Tibial nerve (tissue), 4 donors: ENCODE measurements at places on chromosomes 3 and 15.

DNA sequence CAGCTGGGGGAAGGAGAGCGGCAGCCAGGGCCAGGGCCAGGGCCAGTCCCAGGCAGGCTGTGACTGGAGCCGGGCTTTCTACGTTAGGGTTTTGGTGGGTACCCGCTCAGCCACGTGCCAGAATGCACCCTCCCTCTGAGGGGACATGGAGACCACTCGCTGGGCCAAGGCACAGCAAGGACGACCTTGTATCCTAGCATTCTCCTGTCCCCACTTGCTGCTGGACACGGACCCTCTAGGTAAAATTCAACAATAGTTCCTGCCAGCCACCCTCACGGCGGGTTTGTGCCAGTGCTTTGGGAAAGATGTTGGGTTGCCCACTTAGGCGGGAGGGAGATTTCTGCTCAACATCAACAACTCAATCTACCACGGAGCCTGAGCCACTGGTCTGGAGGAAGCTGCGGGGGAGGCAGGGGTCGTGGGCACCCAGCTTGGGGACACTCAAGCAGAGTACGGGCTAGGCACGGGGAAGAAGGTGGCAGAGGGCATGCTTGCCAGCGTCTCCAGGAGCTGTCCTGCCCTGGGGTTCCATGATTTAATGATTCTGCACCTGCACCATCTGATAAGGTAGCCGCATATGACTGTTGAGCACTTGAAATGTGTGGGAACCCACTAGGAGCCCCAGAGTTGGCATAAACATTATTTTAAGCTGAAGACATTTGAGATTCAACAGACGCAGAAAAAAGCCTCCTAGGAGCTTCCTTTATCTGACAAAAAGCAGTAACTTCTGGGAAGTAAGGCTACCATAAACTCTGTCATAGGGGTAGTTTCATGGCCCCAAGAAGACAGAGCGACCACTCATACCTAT lies 22.5 kb upstream of the C15orf39 start:
- no peak for DNase-seq

GRCh38 chr3:173401369-173401768 lies 3.8 kb downstream of the NLGN1 start:
- DNase-seq, result no peak

- DNase-seq, result no peak
Observed at GRCh38 chr15:54812383-54812782, 384.4 kb downstream of the RSL24D1 start.

GRCh38 chr15:59236394-59236793 lies 29.8 kb downstream of the LDHAL6B start:
- DNase-seq, result no peak

DNA sequence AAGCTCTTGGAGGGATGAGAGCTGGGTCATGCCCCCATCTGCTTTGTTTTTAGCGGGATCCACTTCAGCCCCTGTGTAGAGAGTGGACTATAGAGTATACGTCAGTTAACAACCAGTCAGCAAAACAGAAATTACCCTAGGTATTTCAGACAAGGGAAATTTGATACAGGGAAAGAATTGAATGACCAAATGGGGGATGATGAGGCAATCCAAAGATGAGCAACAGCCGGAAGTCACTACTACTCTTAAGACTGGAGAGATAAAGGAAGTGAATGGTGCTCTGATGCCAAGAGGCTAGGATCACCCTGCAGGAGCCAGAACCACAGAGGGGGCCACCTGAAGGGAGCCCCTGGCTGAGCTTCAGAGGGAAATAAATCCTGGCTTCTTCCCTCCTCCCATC lies 1.7 kb upstream of the GPR62 start:
- no peak for DNase-seq

- no peak for DNase-seq
Observed at GRCh38 chr15:59196416-59196815, 10.2 kb upstream of the LDHAL6B start.

- DNase-seq, result no peak
Observed at GRCh38 chr3:178437236-178437635, 99.0 kb upstream of the KCNMB2 start.

- no peak for DNase-seq
Observed at GRCh38 chr15:29090617-29091466, 178.8 kb downstream of the NSMCE3 start.

DNA sequence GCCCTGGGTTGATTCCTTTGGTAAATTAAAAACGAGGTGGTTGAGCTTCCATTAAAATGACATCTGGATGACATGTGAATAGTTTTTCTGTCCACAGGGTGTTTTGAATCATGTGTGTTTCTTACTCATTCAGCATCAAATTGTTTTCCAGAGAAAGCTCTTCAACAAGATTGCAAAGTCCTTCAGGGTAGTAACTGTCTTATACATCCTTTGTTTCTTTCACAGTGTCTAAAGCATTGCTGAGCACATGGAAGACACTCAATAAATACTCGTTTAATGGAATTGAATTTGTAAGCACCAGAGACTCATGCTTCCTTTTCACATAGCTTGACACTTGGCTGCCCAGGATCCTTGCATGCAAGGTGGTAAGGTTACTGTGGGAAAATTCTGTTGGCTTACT lies 223.1 kb upstream of the CNTN6 start:
- DNase-seq, result no peak

DNA sequence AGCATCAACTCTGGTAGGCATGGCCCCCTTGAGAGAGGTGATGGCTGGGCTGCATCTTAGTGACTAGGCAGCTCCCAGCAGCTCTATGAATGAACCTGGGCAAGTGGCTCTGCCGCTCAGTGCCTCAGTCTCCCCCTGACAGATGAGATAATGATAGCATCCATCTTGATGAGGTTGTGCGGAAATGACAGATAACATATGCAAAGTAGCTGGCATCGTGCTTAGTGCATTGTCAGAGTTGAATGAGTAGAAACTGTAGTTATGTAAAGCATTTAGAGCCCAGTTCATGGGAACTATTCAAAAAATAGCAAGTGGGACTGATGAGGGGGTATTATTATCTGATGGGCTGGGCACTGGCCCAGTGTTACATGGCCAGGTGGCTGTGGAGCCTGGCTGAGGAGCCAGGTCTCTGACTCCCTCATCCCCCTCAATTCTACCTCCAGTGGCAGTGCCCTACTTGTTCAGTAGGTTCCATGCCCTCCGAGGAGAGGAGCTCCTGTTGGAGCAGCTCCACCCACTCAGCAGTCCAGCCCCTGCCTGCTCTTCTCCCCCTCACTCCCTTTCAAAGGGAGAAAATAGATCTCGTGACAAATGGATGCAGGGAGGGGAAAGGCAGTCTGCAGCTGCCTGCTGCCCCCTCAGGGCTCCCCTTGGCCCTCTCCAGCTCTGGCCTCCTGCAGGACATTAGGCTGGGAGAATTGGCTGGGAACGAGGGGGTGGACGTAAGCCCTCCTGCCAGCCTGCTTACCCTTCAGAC lies 6.6 kb downstream of the PRKCD start:
- no peak for DNase-seq

DNA sequence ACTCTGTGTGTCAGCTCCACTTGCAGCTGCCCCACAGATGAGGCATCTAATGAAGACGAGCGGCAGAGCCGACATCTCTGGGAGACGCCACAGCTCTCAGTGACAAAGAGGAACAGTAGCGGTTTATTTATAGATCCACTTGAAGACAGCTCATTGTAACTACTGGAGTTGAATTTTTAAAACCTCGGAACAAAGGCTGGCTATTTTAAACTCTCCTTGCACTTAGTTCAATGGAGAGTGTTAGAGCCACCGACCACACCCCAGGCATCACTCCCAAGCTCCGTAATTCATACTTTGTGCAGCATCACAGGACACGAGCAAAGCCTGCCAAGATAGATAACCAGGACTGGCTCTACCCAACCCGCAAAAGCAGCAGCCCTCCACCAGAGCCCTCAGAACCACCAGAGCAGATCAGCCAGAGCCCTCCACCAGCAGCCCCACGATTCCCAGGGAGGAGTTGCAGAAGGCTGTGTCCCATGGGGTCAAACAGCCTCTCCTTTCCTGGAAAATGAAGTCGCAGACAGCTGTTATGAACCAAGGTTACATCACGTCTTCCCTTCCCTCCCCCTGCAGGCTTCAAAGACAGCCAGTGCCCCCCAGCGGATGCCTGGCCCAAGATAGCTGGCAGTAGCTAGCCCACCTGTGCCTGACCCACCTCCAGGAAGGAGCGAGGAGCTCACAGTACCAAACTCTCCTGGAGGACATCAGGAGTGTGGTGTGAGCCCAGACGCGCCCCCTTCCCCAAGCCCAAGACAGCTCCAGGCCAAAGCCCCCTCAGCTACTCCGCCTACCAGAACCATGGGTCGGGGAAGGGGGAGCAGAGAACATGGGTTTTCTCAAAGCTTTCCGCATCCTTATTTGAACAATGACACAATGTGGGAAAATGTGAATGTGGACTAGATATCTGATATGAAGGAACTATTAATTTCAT lies 45.7 kb downstream of the POC1A start:
- DNase-seq, result no peak

GRCh38 chr15:78205337-78205736 lies 29.0 kb downstream of the ACSBG1 start:
- no peak for DNase-seq

- DNase-seq, result no peak
Observed at GRCh38 chr3:159913712-159914414, 74.8 kb upstream of the IL12A start.

- no peak for DNase-seq
Observed at GRCh38 chr15:65411465-65412071, 11.2 kb downstream of the IGDCC4 start.

DNA sequence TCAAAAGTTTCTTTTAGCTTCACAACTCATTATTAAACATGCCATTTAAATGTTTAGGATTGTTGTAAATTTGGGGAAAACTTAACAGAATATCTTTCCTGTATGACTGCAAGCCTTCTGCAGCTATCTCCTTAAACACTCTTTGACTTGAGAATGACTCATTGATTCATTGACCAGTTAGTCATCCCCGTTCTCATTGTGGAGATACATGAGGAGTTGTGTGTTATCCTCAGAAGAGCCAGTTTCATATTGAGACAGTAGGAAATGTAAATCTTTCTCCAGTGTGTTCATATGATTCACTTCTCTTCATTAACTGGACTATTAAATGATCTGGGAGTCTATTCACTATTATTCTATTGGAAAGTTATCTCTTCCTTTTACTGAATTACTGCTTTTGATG lies 83.0 kb downstream of the CRYGS start:
- DNase-seq, result no peak

GRCh38 chr15:44308415-44308814 lies 19.9 kb downstream of the GOLM2 start:
- no peak for DNase-seq

DNA sequence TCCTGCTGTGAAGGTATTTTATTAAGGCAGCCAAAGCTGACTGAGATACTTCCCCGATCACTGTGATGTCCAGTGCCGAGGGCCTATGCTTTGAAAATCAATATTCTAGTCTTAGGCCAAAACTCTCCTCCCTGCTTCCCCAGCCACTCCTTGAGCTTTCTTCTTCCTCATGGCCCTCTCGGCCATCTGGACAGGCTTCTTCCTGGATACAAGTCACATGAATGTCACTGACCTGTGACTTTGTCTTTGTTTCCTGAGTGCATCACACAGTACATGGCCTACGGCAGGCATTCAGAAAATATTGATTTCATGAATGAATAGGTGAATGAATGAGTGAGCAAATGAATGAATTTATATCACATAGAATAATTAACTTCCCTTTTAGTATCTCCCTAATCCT lies 24.6 kb upstream of the HES1 start:
- DNase-seq, result no peak

DNA sequence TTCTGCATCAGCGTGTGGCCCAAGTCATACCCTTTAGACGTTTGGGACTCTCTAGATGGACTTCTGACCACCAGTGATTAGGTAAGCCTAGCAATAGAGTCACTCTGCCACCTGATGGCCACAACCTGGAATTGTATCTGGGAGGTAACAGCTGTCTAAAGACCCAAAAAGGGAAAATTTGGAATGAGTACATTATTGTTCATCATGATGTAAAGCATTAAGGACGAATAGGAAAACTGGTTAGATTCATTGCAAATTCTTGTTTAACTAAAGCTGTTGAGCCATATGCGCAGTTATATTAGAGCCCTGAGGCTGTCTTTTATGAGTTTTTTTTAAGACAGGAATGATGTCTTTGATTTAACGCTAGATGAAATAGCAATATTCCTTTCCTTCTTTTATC lies 63.6 kb downstream of the FAM81A start:
- DNase-seq, result no peak

GRCh38 chr3:104908761-104909160 lies 457.9 kb upstream of the ALCAM start:
- no peak for DNase-seq

DNA sequence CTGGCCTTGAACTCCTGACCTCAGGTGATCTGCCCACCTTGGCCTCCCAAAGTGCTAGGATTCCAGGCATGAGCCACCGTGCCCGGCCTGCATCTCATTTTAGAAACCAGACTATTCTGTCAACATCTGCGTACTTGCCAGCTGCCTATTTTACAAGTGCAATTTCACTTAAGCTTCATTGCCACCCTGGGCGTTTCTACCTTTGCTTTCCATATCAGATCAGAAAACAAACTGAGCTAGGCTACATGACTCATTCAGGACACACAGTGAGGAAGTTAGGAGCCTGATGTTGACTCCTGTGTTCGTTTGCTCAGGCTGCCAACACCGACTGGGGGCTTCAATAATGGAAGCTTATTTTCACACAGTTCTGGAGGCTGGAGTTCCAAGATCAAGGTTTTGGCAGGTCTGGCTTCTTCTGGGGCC lies 42.3 kb upstream of the KLHL25 start:
- no peak for DNase-seq

- DNase-seq, result no peak
Observed at GRCh38 chr3:190197346-190197763, 76.7 kb upstream of the P3H2 start.

- no peak for DNase-seq
Observed at GRCh38 chr3:124560666-124561215, 169.5 kb upstream of the UMPS start.

DNA sequence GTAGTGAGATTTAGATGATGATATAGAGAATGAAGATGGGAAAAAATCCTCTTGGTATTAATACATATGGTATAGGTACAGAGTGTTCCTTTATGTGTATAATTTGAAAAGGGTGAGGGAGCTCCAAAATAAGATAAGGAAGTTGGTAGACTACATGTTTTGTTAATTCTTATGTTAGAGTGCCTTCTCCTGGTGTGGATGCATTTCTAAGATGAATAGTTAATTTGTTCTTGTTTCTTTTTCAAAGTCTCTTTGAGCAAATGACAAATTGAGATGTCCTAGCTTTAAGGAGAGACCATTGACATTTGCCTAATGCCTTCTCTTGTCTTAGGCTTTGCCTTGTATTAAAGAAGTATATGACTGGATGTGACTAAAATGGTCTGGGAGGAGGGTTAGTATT lies 34.1 kb downstream of the AKAP13 start:
- no peak for DNase-seq

GRCh38 chr3:158769549-158769948 lies 32.3 kb upstream of the MFSD1 start:
- DNase-seq, result no peak

GRCh38 chr15:54273928-54274327 lies 295.7 kb downstream of the UNC13C start:
- no peak for DNase-seq

- no peak for DNase-seq
Observed at GRCh38 chr3:133371181-133371580, 28.7 kb upstream of the BFSP2 start.

- no peak for DNase-seq
Observed at GRCh38 chr15:45611305-45611704, 23.5 kb upstream of the SQOR start.

- no peak for DNase-seq
Observed at GRCh38 chr15:86163816-86164215, 84.1 kb downstream of the AGBL1 start.

- DNase-seq, result no peak
Observed at GRCh38 chr15:67833710-67834511, 5.9 kb downstream of the RNU6-1 start.

GRCh38 chr15:47663101-47663500 lies 54.2 kb upstream of the SEMA6D start:
- no peak for DNase-seq

GRCh38 chr15:63072809-63073277 lies 30.3 kb downstream of the TPM1 start:
- no peak for DNase-seq
